ENCODE measurements at places on chromosomes 2 and 18.

- no peak for DNase-seq
Observed at GRCh38 chr18:79897940-79898625, 53.4 kb downstream of the SLC66A2 start.

DNA sequence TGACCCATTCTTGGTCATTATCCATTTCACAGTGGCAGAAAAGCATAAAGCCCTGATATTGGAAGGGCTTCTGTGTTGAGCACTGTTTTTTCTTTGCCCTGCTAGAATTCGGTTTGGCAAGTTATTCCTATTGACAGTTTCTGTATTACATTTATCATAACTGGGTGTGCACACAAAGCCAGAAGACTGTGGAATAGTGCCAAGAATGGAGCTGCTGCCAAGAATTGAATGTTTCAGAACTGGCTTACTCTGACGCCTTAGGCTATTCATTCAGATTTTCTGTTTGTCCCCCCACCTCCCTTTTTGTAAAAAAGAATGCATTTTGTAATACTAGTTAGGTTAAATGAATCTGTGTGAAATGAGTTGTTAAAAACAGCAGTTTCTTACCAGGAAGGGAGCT lies 12.7 kb downstream of the KDM3A start:
- no peak for DNase-seq

GRCh38 chr2:162244541-162245031 lies 1.3 kb upstream of the FAP start:
- DNase-seq, result no peak

DNA sequence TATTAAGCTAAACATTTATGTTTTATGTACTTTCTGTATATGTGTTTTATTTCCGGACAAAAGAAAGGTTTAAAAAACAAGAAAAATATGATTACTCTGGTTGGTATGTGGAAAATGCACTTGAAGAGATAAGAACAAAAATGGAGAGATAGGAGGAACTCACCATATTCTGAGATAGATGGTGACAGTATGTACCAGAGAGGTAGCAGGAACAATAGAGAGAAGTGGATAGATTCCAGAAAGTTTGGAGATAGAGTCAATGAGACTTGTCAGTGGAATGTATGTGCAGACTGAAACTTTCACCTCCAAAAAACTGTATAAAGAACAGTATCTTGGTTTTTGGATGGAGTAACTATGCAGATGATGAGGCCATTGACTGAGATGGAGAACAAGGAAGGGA lies 105.6 kb upstream of the FSHR start:
- no peak for DNase-seq

- DNase-seq, result no peak
Observed at GRCh38 chr2:88452565-88452905, at the start of gene FOXI3. TSS of gene FOXI3 (minus strand) at chr2:88452693. CDS start at chr2:88452535, 158 bp downstream.

- DNase-seq, result no peak
Observed at GRCh38 chr2:32937602-32938448, 8.9 kb upstream of the LTBP1 start.

- DNase-seq, result no peak
Observed at GRCh38 chr2:134692499-134692898, 26.3 kb downstream of the TMEM163 start.
